Mucosa of descending colon (tissue), 3 donors: ENCODE measurements at places on chromosomes 16 and 17. TPM values are rescaled to one million over a fixed set of nuclear protein-coding genes. Genes with fewer than 3 reads are reported as not detected.

DNA sequence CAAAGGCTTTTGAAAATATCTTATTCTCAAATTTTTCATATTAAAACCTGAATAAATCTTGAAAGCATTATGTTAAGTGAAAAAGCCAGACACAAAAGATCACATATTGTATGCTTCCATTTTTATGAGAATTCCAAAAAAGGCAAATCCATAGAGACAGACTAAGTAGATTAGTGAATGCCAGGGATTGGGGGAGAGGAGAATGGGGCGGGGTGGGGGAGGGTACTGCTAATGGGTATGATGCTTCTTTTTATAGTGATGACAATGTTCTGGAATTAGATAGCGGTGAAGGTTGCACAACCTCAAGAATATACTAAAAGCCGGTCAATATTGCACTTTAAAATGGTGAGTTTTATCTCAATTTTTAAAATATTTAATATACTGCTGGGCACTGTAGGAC lies 44.0 kb downstream of the XPO6 start:
- DNase-seq, result no peak

DNA sequence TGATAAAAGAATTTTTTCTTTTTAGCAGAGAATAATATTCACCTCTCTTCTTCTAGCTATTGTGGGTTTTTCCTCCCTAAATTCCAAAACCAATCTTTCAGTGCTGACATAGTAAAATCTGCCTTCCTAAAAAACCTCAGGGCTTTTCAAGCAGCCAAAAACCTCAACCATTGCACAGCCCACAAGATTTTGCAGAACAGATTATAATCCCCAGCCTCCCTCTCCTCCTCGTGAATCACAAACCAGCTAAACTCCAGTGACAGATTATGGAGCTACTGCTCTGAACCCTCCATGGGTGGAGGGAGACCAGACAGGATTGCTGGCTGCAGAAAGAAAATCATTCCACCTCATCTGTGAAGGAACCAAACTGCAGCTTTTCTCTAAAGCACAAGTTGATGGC lies 341.6 kb downstream of the SOX9 start:
- DNase-seq, result no peak

- DNase-seq, result no peak
Observed at GRCh38 chr16:10103118-10103517, 79.1 kb downstream of the GRIN2A start.

DNA sequence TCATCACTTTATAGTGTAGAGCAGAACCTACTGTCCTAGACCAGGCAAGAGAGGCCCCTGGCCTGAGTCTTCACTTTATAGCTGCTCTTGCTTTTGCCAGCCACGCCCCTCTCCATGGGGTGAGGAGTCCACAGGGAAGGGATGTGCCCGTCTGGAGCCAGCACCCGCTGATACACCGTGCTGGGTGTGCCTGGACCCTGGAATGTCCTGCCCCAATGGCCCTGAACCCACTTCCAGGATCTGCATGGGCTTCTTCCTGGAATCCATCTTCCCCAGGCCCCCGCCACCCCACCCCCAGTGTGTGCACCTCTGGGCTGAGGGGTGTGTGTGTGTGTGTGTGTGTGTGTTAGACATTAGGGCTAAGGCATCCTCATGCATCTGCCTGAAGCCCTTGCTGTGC lies 44.9 kb downstream of the MEOX1 start:
- peak; percentile 48 for DNase-seq

DNA sequence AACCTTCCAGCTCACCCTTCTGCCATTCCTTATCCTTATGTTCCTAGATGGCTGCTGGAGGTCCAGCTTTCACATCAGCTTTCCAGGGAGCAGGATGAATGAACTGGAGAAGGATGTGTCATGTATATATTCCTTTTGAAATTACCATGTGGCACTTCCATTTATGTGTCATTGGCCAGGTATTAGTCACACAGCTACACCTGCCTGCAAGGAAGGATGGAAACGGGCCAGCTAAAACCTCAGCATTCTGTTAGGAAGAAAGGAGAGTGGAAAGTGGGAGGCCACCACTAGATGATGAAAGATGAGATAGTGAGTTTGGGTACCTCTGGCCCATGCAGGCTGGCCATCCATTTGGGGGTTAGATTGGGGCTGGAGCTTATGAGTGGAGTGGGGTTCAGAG lies 67.5 kb downstream of the KSR1 start:
- DNase-seq, result no peak

DNA sequence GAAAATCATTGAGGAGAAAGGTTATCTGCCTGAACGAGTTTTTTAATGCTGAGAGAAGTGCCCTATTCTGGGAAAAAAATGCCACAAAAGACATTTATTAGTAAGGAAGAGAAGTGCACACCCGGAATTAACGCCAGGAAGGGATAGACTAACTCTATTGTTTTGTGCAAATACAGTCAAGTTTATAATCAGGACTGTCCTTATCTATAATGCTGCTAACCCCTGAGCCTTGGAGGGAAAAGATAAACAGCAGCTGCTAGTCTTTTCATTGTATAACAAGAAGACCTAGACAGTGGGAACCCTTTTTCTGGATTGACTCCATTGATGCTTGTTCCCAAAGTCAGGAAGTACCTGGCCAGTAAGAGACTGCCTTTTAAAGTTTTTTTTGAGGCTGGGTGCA lies 26.5 kb downstream of the BCAS3 start:
- no peak for DNase-seq

DNA sequence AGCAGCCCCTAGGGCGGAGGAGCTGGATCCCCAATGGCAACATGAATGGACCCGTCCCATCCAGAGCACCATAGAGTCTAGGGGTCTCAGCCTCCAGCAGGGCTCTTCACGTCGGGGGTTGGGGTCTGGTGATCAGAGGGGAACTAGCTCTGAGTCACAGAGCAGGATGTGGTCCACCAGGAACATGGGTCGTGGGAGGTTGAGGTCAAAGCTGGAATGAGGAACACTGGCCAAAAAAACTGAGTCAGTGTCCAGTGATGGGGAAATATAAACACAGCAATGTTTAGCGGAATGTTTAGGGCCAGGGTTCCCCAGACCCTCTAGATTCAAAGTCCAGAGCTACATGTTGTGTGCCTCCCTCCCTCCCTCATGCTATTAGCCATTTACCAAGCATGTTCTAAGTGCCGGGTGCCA lies 79.1 kb upstream of the C16orf82 start:
- DNase-seq, result no peak

- peak; percentile 85 for DNase-seq
Observed at GRCh38 chr16:11198828-11199227, 57.2 kb downstream of the SOCS1 start.

DNA sequence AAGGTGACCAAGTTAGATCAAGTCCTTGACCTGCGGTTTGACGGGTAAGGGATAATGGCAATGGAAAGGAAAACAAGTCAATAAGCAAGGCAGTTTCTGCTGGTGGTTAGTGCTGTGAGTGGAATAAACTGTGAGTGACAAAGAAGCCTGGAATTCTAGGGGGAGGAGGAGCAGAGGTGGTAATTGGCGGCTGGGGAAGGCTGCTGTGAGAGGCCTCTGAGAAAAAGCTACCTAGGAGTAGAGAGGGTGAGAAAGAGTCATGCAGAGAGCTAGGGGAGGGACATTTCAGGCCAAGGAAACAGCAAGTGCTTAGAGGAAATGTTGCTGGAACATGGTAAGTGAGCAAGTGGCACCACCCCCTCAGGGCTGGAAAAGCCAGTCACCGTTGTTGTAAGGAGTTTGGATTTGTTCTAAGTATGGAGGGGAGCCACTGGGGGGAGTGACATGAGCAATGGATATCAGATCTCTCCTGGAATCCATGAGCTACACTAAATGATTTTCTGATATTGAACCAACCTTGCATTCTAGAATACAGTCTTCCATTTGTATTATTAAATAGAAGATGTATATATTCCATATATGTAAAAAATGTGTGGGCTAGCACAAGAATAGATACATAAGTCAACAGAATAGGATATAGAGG lies 6.7 kb downstream of the NLRC3 start:
- DNase-seq, result no peak

GRCh38 chr17:59002848-59003247 lies 103.8 kb downstream of the TRIM37 start:
- no peak for DNase-seq

DNA sequence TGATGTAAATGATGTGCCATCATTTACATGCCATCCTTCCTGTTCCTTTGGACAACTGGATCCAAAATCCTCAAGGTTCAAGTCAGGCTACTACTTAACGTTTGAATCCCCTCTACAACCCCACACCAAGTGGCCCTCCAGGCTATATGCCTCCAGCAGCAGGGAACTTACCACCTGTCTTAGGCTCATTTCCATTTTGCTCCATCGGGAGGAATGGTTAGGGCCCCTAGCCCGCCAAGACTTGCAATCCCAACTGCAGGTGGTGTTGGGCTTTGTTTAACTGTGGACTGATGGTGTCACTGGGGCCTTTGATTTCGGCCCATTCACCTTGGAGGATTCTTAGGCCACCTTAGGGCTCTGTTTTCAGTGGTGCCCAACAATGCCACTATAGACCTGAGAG lies 9.7 kb downstream of the HNF1B start:
- no peak for DNase-seq

DNA sequence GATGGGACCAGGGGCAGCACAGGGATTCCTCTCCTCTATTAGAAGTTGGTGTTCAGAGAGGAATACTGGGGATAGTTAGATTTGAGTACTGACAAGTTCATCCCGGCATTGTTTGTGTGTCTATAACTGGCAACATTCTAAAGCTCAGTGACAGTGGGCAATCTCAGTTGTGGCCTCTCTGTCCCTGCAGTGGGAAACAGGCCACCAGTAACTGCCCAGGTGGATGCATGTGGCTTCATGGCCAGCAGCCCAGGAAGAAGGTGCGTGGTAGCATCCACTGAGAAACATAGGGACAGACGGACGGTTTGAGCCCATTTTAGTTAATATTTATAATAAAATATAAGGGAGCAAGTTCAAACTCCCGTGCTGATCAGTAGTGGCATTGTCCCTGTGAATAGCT lies 51.5 kb downstream of the B9D1 start:
- DNase-seq, result no peak

Gene SMARCD2
- total RNA-seq, result 82.1 TPM

Gene LRRC37A
- 3.1 TPM for total RNA-seq

Gene SOST
- total RNA-seq, result not detected
